Spleen (tissue), 13 donors: ENCODE measurements at places on chromosomes 6 and 20. TPM values are rescaled to one million over a fixed set of nuclear protein-coding genes. Genes with fewer than 3 reads are reported as not detected.

DNA sequence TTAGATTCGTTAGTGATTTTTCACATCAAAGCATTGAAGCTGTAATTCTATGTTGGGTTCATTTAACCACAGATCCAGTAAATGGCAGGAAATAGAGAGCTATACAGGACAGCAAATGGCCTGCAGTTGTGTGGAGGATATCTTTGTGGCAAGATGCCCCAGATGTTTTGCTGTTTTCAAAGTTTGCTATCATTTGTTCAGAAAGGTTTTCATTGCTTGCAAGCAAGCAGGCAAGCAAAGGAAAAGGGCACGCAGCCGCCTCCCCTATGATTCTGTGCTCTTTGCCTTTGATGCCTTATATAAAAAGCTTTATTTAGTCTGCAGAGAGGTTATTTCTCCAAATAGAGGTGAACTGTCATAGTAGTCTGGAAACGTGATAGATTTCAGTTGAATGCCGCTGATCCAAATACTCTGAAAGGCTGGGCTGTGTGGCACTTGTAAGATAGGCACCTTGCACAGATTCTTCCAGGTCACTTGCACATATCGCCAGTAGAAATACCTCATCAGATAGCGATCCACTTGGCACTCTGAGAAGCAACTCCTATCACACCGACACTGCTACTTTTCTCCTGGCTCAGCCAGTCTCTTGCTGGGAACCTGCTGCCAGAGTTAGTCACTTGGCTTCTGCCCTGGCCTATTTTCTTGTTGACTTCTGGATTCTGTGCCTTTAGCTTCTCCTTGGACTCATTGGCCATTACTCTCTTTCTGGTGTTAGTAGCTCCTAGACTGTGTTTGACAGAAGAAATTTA lies 66.4 kb downstream of the UTRN start:
- H3K27me3 ChIP-seq, result no peaks in the 10 kb centered on the region
- peaks cover 98% of the 10 kb centered on the region for H3K4me1 ChIP-seq
- H3K27ac ChIP-seq, result peak overlapping the region; percentile 86
- no peak overlapping the region for H3K4me3 ChIP-seq

DNA sequence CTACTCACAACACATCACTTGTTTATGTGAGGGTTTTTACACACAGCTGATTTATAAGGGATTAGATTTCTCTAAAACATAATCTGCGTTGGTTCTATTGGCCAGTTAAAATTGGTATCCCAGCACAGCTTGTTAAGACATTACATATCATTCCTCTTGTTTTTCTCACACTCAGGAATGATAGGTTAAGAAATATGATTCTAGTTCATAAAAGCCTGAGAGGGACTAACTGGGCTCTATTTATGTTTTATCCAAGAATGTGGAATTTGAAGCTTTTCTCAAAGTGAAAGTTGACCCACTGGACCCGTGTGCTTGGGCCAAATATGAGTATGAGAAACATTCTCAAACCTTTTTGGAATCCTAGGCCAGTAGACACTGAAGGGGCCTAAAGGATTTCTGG lies 117.3 kb downstream of the TMEM170B start:
- no peak overlapping the region for H3K4me3 ChIP-seq
- H3K4me1 ChIP-seq, result peaks cover 51% of the 10 kb centered on the region
- no peak overlapping the region for H3K27ac ChIP-seq
- H3K36me3 ChIP-seq, result no peaks in the 10 kb centered on the region
- H3K27me3 ChIP-seq, result peaks cover 16% of the 10 kb centered on the region
- no peak for DNase-seq

- peaks cover 58% of the 10 kb centered on the region for H3K4me1 ChIP-seq
- H3K4me3 ChIP-seq, result no peak overlapping the region
- H3K27ac ChIP-seq, result no peak overlapping the region
- H3K27me3 ChIP-seq, result no peaks in the 10 kb centered on the region
- no peaks in the 10 kb centered on the region for H3K36me3 ChIP-seq
- DNase-seq, result no peak
Observed at GRCh38 chr6:90184334-90185298, 112.0 kb downstream of the BACH2 start.

GRCh38 chr6:96116674-96117073 lies 100.9 kb downstream of the FUT9 start:
- no peaks in the 10 kb centered on the region for H3K36me3 ChIP-seq
- no peak for DNase-seq
- no peak overlapping the region for H3K4me3 ChIP-seq
- no peaks in the 10 kb centered on the region for H3K4me1 ChIP-seq
- no peaks in the 10 kb centered on the region for H3K27me3 ChIP-seq
- no peak overlapping the region for H3K27ac ChIP-seq

DNA sequence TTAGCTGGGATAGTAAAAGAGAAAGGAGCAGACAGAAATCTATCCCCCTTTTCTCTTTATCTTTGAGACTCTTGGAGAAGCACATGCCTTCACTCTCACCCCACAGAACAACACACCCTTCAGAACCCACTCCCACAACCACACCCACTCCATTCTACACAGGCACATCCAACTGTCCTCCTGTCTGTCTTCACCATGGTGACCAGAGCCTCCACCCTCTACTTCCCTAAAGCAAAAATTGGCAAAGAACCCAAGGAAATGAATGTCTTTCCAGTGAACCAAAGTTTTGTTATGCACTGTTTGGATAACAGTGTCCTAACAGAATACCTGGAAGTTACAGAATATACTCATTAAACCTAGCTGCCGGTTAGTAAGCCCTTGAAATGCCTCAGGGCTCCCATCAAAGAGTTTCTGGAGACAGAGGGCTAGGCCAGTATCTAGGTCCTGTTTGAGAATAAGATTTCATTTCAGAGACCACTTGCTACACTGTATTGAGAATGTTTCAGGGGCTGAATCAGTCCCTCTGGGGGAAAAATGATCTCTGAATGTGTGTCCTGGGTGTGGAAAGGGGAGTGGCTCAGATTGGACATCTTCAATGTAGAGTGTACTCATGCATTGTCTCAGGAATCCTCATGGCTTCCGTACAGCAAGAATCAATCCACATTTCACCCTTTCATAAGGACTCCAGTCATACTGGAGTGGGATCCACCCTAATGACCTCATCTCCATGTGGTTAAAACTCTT lies 101.1 kb downstream of the LY86 start:
- H3K4me3 ChIP-seq, result no peak overlapping the region
- H3K27ac ChIP-seq, result peak overlapping the region; percentile 44
- no peak for DNase-seq
- peaks cover 6% of the 10 kb centered on the region for H3K4me1 ChIP-seq
- H3K27me3 ChIP-seq, result no peaks in the 10 kb centered on the region

GRCh38 chr6:36138667-36139066 lies 8.4 kb downstream of the MAPK13 start:
- H3K36me3 ChIP-seq, result peaks cover 8% of the 10 kb centered on the region
- H3K4me3 ChIP-seq, result no peak overlapping the region
- DNase-seq, result no peak

GRCh38 chr6:132461958-132462357 lies 51.0 kb downstream of the STX7 start:
- DNase-seq, result no peak
- H3K27me3 ChIP-seq, result no peaks in the 10 kb centered on the region
- H3K27ac ChIP-seq, result no peak overlapping the region

DNA sequence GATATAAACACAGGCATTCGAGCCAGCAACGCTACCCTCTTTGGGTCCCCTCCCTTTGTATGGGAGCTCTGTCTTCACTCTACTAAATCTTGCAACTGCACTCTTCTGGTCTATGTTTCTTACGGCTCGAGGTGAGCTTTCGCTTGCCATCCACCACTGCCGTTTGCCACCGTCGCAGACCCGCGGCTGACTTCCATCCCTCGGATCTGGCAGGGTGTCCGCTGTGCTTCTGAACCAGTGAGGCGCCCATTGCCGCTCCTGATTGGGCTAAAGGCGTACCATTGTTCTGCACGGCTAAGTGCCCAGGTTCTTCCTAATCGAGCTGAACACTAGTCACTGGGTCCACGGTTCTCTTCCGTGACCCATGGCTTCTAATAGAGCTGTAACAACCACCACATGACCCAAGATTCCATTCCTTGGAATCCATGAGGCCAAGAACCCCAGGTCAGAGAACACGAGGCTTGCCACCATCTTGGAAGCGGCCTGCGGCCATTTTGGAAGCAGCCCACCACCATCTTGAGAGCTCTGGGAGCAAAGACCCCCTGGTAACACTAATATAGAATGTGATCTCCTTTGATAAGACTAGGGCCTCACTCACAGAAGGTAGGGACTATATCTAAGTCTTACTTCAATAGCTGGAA lies 973 bp downstream of the UBD start:
- DNase-seq, result no peak
- no peaks in the 10 kb centered on the region for H3K36me3 ChIP-seq
- H3K4me3 ChIP-seq, result no peak overlapping the region

DNA sequence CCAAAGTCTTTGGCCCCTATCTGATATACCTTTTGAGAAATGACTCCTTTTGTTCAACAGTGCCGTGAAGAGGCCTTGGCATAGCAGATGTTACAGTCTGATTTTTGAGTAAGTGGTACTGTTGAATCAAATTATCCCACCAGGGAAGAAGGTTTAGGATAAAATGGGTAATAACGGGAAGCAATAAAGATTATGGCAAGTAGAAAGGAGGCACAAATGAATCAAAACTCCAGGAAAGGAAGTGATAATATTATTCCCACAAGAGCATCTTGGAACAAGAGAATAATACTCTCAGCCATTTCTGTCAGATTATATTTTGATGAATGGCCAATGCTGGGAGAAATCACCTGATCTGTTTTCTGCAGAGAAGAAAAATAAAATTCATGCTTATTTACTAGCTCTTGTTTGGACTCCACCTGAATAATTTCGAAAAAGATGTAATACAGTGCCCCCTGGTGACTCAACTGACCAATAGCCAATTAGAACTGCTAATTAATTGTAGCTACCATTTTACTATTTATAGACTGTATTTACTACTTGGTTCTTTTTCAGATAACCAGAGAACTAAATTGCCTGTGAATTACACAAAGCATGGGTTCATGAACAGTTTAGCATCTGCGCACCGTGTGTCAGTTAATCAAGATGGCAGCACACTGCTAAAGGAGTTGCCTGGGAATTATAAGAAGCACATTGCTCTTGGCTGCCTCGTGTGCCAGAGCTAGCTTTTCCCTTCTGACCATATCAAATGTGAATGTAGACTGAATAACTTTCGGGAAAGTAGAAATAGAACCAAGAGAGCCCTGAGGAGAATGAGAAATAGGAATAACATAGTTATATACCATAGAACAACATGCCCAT lies 78.5 kb upstream of the TRDN start:
- no peaks in the 10 kb centered on the region for H3K4me1 ChIP-seq
- H3K27ac ChIP-seq, result no peak overlapping the region
- no peak overlapping the region for H3K4me3 ChIP-seq

GRCh38 chr6:113076116-113076515 lies 729.0 kb downstream of the RFPL4B start:
- H3K36me3 ChIP-seq, result no peaks in the 10 kb centered on the region
- H3K4me3 ChIP-seq, result no peak overlapping the region
- DNase-seq, result no peak
- H3K4me1 ChIP-seq, result no peaks in the 10 kb centered on the region

DNA sequence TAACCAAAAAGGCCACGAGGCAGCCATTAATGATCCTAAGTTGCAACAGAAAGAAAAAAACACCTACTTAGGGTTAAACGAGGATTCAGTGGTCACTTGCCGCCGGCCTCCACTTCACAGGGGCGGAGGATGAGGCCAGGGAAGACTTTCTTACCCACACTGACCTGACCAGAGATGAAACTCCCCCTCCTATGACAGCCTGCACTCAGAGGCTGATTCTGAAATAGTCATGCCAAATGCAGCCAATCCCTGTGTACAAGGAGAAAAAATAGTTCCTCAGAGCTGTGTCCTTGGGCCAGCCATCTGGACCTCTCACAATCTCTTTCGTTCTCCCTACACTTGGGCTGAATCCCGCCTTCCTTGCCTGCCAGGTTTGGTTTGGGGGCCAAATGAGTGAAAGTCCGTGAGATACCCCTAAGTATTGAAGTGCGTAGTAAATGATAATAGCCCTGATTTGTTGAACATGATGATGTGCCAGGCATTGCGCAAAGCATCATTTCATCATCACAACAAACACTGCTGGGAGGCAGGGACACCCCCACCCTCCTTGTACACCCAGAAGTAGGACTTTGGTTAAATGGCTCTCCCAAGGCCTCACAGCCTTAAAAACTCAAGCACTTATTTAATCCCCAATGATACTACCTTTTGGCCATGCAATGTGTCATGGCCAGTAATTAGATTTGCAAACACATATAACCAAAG lies 3.2 kb upstream of the IRF4 start:
- peaks cover 20% of the 10 kb centered on the region for H3K4me1 ChIP-seq
- no peaks in the 10 kb centered on the region for H3K36me3 ChIP-seq
- DNase-seq, result no peak
- peaks cover 20% of the 10 kb centered on the region for H3K27me3 ChIP-seq
- H3K4me3 ChIP-seq, result no peak overlapping the region
- no peak overlapping the region for H3K27ac ChIP-seq

DNA sequence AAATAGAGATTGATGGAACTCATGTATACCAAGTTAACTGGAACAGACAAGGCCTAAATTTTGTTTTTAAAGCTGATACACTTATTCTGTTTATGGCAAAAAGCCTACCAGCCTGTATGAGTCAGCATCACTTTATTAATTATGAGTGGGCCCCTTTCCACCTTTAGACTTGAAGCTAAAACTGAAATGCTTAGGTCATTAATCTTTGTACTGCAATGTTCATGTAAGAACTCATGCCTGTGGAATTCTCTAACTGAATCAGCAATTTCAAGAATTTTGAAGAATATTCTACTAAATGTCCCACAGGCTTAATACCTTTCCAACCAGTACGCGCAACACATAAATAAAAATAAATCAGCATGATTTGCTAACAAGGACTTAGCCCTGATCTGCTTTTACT lies 140.2 kb upstream of the PHACTR1 start:
- H3K4me3 ChIP-seq, result no peak overlapping the region
- H3K27ac ChIP-seq, result no peak overlapping the region
- no peaks in the 10 kb centered on the region for H3K36me3 ChIP-seq
- H3K4me1 ChIP-seq, result peaks cover 3% of the 10 kb centered on the region
- H3K27me3 ChIP-seq, result no peaks in the 10 kb centered on the region

DNA sequence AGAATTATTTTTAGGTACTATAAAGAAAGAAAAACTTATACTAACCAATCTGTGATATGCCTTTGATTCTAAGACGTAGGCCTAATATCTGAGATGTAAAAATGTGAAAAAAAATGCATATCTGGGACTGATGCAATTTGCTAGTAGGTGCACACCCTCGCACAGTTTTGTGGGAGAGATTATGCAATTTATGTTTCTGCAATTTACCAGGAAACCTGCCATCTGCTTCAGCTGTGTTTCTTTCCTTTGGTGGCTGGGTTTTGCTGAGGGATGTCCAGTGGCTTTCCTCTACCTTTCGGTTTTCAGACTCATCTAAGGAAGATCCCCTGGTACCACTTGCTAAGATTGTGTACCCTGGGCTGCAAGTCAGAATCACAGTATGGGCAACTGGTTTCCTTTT lies 186.9 kb downstream of the ZFP64 start:
- H3K36me3 ChIP-seq, result no peaks in the 10 kb centered on the region
- H3K4me3 ChIP-seq, result no peak overlapping the region
- H3K27ac ChIP-seq, result no peak overlapping the region
- no peak for DNase-seq
- H3K27me3 ChIP-seq, result peaks cover 3% of the 10 kb centered on the region

- no peaks in the 10 kb centered on the region for H3K4me1 ChIP-seq
- H3K4me3 ChIP-seq, result no peak overlapping the region
- H3K36me3 ChIP-seq, result no peaks in the 10 kb centered on the region
- H3K27me3 ChIP-seq, result no peaks in the 10 kb centered on the region
- no peak for DNase-seq
Observed at GRCh38 chr6:4085332-4085700, 6.4 kb upstream of the FAM217A start.

TMEM14C gene
- 41.9 TPM for total RNA-seq

RAET1L gene
- not detected for total RNA-seq

KCNQ2 gene
- total RNA-seq, result not detected

TXLNB gene
- 4.8 TPM for total RNA-seq

TP53INP2 gene
- total RNA-seq, result 7.6 TPM

SOX4 gene
- 6.9 TPM for total RNA-seq

CRISP2 gene
- total RNA-seq, result not detected
